ENCODE measurements at places on chromosomes 7 and 10.

- ATAC-seq, result no peak
Measured at GRCh38 chr7:67843001-67843565, 846.5 kb downstream of the TYW1 start.

DNA sequence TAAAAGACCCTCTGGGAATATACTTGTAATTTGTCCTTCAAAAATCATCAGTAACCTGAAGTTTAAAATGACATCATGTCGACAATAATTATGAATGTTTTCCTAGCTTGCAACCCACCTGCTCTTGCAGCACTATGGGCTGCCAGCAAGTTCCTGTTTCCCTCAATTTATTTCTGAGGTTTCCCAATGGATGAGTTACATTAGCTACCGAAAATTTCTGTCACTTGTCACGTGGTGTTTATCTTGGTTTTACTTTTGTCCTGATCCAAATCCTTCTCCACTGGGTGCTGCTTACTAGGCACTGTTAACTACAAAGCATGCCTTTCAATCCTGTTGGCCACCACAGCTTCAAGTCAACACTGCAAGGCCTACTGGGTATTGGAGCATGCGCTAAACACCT lies 31.5 kb downstream of the GIMAP8 start:
- ATAC-seq, result no peak

DNA sequence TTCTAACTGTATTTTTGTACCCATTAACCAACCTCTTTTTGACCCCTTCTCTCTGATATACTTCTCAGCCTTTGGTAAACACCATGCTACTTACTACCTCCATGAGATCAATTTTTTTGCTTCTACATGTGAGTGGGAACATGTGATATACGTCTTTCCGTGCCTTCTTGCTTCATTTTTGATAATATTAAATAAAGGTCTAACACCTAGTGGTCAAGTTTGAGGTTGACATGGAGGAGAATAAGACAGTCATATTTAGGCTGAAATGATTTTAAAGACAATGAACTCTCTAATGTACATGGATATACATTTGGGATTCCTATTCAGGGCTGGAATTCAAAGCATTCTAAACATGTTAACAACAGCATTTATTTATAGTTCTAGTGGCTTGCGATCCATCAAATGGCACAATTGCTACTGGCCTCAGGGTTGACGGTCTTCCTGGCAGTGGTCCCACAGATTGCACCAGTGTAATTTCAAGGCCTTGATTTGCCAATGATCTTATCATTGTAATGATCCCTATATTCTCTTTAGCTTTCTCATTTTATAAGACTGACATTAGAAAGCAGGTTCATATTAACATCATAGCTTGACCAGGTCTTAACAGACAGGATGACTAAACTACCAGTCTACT lies 315.9 kb upstream of the ETV1 start:
- ATAC-seq, result no peak

- ATAC-seq, result no peak
Measured at GRCh38 chr10:10591715-10592341, 425.8 kb upstream of the CELF2 start.

GRCh38 chr10:62964026-62964425 lies 147.9 kb upstream of the EGR2 start:
- ATAC-seq, result no peak

- no peak for ATAC-seq
Measured at GRCh38 chr10:23614483-23614882, 175.6 kb downstream of the OTUD1 start.

- no peak for ATAC-seq
Measured at GRCh38 chr7:50766106-50766848, 16.4 kb downstream of the GRB10 start.

GRCh38 chr10:73408061-73408460 lies 5.8 kb downstream of the ANXA7 start:
- no peak for ATAC-seq

DNA sequence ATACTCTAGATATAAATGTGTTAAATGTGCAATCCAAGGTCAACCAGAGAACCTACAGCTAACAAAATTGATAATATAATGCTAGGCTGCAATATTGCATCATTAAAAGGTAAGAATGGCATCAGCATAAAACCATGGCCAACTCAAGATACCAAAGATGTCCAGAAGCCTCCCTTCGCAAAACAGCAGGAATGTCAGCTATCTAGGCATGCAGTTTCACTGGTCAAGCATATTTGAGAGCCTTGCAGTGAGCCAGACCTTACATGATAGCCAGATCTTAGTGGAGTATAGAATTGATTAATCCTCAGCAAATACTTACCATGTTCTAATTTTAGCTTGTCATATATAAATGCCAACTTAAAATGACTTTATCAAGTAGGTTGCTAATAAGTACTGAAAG lies 138.8 kb downstream of the ZEB1 start:
- no peak for ATAC-seq

- no peak for ATAC-seq
Measured at GRCh38 chr7:91079487-91079886, 184.7 kb upstream of the FZD1 start.

GRCh38 chr10:11866199-11866925 lies 43.2 kb downstream of the PROSER2 start:
- ATAC-seq, result no peak

GRCh38 chr7:16494551-16494950 lies 29.0 kb upstream of the SOSTDC1 start:
- no peak for ATAC-seq

GRCh38 chr10:23643111-23643780 lies 204.4 kb downstream of the OTUD1 start:
- ATAC-seq, result no peak

DNA sequence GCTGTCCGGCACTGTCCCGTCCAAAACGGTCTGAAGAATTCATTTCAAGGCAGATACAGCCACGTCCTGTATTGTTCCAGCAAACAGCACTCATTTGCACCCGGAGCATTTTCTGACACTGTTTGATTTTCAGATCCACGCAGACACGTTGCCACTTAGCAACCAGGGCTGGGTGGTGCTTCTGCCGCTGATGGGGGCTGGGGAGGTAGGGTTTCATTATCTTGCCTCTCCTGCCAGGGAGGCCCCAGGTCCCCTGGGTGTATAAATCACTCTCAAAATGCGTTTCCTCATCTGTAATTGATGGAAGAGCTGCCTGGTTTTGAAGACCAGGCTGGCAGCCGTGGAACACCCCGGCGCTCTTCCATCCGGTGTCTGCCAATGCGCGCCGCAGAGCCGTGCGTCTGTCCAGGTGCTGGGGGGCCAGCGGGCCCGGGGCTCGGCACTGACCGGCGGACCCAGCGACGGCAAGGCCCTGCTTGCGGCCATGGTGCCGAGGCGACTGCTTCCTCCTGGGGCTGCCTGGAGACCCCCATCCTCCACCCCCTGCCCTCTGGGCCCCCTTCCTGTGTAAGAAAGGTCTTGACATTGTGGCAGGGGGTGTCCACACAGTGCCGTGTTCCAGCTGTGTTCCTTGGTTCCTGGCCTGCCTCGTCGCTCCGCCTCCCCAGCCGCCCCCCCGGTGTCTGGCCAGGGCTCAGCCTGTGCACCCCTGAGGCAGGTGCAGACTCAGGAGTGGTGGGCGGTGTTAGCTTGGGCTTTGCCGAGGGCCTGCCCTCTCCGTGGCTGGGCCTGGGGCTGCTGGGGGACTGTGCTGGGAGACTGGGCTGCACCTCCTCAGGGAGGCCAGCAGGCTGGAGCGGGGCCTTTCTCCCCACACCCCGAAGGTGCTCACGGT lies 16.6 kb downstream of the ADGRA1 start:
- no peak for ATAC-seq

DNA sequence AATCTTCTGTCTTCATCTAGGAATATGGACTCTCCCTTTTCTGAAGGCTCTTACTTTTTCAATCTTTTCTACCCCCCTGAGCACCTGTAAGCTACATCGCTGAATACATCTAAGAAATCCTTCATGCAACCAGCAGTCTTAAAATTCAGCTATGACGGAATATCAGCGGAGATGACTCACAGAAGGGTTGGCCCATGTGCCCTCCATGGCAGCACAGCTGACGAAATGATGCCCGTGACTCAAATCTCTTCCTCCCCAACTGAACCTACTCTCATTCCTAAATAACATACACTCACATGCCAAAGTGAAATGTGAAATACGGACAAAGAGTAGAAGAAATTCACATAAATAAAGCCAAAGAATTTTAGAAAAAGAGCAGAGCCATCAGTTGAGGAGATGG lies 30.3 kb upstream of the NCAPG2 start:
- ATAC-seq, result no peak

- ATAC-seq, result no peak
Measured at GRCh38 chr7:128197989-128198580, 43.0 kb upstream of the LEP start.

DNA sequence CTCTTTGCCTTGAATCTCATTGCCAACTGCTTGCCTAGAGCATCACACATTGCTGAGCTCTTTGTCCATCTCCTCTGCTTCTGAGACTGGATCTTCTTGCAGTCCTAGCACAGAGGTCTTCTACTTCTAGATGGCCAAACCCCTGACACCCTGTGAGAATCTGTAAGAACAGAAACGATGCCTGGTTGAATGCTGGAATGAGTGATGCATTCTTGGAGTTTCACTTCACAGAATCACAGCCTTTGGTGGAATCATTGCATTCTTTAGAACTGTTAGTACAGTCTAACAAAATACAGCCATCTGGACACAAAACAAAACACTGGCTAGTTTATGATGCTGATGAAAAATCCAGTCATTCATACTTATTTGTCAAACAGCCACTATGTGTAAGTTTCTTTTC lies 141.7 kb upstream of the ITGB1 start:
- ATAC-seq, result no peak

DNA sequence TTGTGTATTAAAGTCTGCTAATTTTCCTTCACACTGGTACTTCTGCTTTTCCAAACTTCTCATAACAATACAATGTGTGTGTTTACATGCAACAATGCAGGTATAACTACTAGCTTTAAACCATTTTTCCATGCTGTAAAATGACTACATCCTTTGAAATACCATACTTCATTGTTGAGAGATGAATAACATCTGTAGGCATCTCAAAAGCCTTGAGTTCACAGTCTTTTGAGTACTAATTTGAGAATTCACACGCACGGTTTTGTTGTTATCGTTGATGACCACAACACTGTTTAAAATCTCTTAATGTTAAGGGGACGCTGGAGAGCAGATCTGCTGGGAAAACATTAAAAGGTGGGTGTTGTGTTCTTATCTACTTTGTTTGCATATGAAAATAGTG lies 37.4 kb downstream of the SEMA3A start:
- ATAC-seq, result no peak

- no peak for ATAC-seq
Measured at GRCh38 chr7:130721486-130722277, 12.3 kb downstream of the KLF14 start.

DNA sequence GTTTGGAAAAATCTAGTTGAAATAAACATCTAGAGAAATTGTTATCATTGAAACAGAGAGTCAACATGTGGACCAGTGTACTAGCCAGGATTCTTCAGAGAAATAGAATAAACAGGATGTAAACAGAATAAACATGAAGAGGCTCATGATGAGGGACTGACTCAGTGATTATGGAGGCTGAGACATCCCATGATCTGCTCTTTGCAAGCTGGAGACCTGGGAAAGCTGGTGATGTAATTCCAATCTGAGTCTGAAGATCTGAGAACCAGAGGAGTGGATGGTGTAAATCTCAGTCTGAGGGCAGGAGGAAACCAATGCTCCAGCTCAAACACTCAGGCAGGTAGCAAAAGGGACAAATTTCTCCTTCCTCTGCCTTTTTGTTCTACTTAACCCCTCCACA lies 62.9 kb upstream of the FAM180A start:
- no peak for ATAC-seq

DNA sequence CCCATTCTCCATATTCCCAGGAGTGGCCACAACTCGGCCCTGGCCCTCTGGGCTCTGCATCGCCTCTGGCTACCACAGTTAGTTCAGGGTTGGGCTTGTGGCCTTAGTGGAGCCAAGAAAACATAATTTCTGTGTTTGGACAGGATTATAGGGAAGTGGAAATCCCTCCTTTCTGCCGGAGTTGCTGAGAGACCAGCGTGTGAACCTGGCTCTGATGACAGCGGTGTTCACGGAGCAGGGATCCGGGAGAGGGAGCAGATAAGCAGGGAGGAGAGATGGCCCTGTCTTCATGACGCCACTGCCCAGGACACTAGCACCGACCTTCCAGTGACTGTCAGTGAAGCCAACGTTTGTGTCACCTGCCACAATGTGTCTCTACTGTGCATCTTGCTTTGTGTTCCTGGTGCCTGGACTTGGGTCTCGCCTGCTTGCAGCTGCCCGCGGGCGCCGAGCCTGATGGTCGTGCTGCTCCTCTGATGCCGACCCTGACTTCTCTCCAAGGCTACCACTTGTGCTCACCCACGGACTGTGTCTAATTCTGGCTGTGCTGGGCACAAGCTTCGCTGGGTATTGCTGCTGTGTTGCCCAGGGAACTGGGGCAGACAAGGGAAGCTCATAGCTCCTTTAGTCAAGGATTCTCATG lies 67.0 kb upstream of the VIPR2 start:
- no peak for ATAC-seq

DNA sequence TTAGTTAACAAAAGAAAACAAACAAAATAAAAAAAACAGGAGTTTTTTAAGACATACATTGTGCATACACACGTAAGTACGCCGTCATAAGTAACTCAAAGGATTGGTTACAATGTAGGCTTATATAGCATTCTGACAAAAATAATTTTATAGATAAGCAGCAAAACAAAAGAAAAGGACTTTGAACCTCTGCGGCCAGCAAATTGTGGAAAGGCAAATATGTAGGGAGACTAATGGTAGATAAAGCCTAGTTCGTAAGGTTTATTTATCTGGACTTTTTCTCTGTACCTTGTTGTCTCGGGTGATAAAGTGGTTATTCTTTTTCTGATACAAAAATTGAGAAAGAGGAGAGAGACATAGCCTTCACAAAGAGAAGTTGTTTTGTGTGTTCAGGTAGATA lies 891.9 kb downstream of the CNTNAP2 start:
- ATAC-seq, result no peak

DNA sequence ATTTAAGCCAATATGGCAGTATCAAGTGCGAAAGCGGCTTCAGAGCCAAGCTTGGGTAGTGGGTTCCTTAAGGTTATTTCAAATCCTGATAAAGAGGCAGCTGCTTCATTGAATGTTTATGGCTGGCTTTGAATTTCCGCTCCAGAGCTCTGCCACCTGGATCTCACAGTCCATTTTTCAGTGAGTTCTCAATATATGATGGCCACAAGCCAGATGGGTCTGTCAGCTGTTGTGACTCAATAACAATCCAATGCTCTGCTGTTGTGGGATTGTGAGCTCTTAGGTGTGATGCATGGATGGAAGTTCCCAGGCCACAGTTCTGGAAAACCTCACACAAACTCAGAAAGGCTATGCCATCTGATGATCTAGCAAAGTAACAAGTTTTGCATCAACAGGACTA lies 743.8 kb upstream of the LRRN3 start:
- ATAC-seq, result no peak

DNA sequence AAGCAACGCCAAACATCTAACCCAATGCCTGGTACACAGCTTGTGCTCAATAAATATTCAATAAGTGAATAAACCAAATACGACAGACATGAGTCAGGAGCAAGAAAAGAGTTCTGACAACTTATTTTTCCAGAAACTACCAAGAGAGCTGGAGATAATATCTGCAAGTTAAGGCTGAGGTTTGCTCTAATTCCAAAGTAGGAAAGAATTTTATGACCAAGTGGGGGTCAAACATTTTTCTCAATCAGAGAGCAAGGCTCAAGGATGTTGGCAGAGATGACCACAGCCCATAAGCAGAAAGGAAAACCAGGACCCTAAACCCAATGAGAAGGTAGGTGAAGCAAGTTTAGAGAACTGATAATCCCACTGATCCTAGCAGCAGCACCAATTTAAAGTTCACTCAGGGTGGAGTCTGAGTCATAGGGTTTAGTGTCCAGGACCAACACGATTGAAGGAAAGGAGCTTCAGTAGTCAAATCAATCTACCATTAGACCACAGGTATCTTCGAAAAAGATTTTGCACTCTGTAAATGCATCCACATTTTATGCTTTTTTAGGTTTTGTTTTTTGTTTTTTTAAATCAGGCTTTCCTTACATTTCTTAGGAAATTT lies 49.3 kb upstream of the KCNIP2 start:
- no peak for ATAC-seq

Data from stimulated activated memory B cell treated with anti-CD40 and anti-IgM and Interleukin-4, amounts not matched to agents 10 μg/mL and 1 μg/mL and 100 μg/mL, for 72 hours (primary cell).